A549 treated with DMSO at 1 μM for 4 hours (cell line): ENCODE measurements at places on chromosomes 7 and 10. TPM values are rescaled to one million over a fixed set of nuclear protein-coding genes. Genes with fewer than 3 reads are reported as not detected.

Gene GDF2
- not detected in 5 replicates for total RNA-seq

Gene VIM
- 1,643 to 1,990 TPM (median 1,863 TPM) in 5 replicates for total RNA-seq

Gene SOSTDC1
- not detected in 5 replicates for total RNA-seq

Gene SPDYE6
- total RNA-seq: not detected in 5 replicates

Gene CYP2C18
- 0.07 to 0.08 TPM in 2 of 5 replicates, not detected in the others for total RNA-seq

Gene H2AZ2
- total RNA-seq: 209 to 262 TPM (median 258 TPM) in 5 replicates

Gene SERPINE1
- 793 to 966 TPM (median 846 TPM) in 5 replicates for total RNA-seq

Gene FEZF1
- total RNA-seq: not detected in 5 replicates

Gene HABP2
- 0.03 to 0.13 TPM (median 0.08 TPM) in 4 of 5 replicates, not detected in the other for total RNA-seq

Gene CPEB3
- total RNA-seq: 0.21 to 0.44 TPM (median 0.38 TPM) in 5 replicates

Gene GPRIN2
- total RNA-seq: 24.9 to 35.1 TPM (median 29.0 TPM) in 5 replicates

Gene MAD1L1
- 12.8 to 28.0 TPM (median 22.7 TPM) in 5 replicates for total RNA-seq

Gene OIT3
- 0.06 TPM in 2 of 5 replicates, not detected in the others for total RNA-seq

Gene LARP4B
- total RNA-seq: 34.0 to 46.6 TPM (median 40.4 TPM) in 5 replicates

Gene GHITM
- 205 to 228 TPM (median 220 TPM) in 5 replicates for total RNA-seq

Gene APBB1IP
- 8.5 to 10.9 TPM (median 10.4 TPM) in 5 replicates for total RNA-seq

Gene PTER
- 11.9 to 17.6 TPM (median 16.6 TPM) in 5 replicates for total RNA-seq

Gene IFIT1B
- total RNA-seq: not detected in 5 replicates

Gene GARIN1A
- 0.26 to 0.80 TPM (median 0.65 TPM) in 5 replicates for total RNA-seq

Gene OR2A5
- total RNA-seq: not detected in 5 replicates

Gene CLRN3
- not detected in 5 replicates for total RNA-seq

Gene TNRC18
- 39.4 to 53.2 TPM (median 45.6 TPM) in 5 replicates for total RNA-seq

Gene HOXA6
- total RNA-seq: 0.71 to 2.5 TPM (median 1.8 TPM) in 5 replicates

Gene WDFY4
- 0.01 TPM in 1 of 5 replicates, not detected in the others for total RNA-seq

Gene AZGP1
- 0.23 TPM in 1 of 5 replicates, not detected in the others for total RNA-seq

Gene GPR26
- total RNA-seq: not detected in 5 replicates

Gene GIMAP8
- total RNA-seq: not detected in 5 replicates

Gene BTBD16
- total RNA-seq: 0.44 to 1.5 TPM (median 0.59 TPM) in 5 replicates

Gene TEX47
- total RNA-seq: not detected in 5 replicates

Gene CYP3A5
- total RNA-seq: 1.4 to 2.2 TPM (median 1.5 TPM) in 5 replicates

Gene PIK3CG
- total RNA-seq: not detected in 5 replicates

Gene PRRT4
- total RNA-seq: 0.19 to 0.43 TPM (median 0.37 TPM) in 5 replicates

Gene SP8
- total RNA-seq: not detected in 5 replicates

Gene POLR1F
- 14.8 to 18.1 TPM (median 17.7 TPM) in 5 replicates for total RNA-seq

Gene CALML5
- total RNA-seq: not detected in 5 replicates

Gene CRYGN
- total RNA-seq: not detected in 5 replicates

Gene EVX1
- 0.05 to 0.06 TPM (median 0.06 TPM) in 3 of 5 replicates, not detected in the others for total RNA-seq

Gene CAMK1D
- total RNA-seq: 6.7 to 9.1 TPM (median 8.8 TPM) in 5 replicates

Gene ATOH7
- 0.19 to 0.44 TPM (median 0.26 TPM) in 5 replicates for total RNA-seq

Gene TMEM270
- 0.19 to 0.23 TPM in 2 of 5 replicates, not detected in the others for total RNA-seq

Gene OR2A42
- total RNA-seq: not detected in 5 replicates

Gene CCL24
- total RNA-seq: 0.25 to 0.32 TPM in 2 of 5 replicates, not detected in the others

Gene AKR1C8
- total RNA-seq: 0.32 to 0.49 TPM in 2 of 5 replicates, not detected in the others

Gene CFAP43
- total RNA-seq: 0.16 to 0.28 TPM (median 0.21 TPM) in 5 replicates
